Activated CD4-positive, alpha-beta T cell treated with anti-CD3 and anti-CD28 coated beads, Interleukin-2, amount 50 U/mL, for 24 hours (primary cell): ENCODE measurements at places on chromosomes 6 and 20.

DNA sequence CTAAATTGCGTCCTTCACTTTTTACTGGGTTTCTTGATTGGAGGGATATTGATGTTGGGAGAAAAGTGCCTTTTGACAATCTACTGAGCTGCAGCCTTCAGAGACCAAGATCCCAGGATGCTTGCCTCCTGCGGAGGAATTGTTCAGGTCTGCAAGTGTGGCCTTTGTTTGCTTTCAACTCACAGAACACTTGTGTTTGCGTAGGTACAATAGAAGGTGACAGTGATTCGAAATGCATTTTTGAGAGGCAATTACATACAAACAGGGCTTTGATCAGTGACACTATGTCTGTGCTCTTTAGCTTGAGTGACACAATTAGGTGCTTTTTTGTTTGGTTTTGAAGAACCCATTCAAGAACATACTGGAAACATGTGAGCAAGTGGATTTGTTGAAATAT, 600.6 kb downstream of the QKI start:
- no peak for DNase-seq

DNA sequence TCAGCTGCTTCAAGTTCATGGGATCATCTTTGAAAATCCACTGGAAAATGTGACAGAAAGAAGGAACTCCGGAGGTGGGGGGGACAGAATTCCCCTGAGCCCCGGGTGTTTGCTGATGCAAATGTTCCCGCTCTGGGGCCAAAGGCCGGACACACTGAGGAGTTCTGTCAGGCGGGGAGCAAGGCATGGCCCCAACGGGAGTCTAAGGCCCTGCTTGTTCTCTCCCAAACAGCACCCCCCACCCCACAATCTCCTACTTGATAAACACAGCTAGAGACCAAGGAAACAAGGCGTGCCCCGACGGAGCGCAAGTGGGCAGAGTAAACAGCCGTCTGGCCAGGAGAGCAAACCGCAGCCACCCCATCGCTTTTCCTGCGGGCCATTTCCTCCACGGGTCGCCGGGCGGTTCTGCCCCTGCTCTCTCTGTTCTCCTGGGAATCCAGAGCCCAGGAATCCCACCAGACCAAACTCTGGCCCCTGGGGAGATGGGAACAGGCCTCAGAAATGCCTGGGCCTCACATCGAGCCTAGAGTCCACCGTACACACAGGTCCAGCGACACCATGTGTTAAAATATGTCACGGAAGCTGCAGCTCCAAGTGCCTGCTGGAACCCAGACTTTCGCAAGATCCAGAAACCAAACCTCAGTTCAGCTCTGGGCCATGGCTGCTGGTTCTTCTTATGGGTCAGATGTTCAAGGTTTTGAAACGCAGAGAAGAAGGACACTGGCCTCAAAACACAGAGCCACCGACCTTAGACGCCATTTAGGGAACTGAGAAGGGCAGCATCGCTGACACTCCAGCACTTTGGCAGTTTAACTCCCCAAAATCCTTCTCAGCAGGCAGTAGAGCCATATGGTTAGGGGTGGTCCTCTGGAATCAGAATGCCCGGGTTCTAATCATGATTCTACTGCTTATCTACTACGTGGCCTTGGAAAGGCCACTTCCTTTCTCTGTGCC, 104.2 kb downstream of the PREX1 start:
- DNase-seq = no peak

- DNase-seq = no peak
Observed at GRCh38 chr20:35007413-35007812, 51.7 kb downstream of the MYH7B start.

GRCh38 chr6:131083687-131084086, 20.6 kb upstream of the EPB41L2 start:
- no peak for DNase-seq
